Suprapubic skin (tissue), 4 donors: ENCODE measurements at places on chromosomes 12 and 14.

DNA sequence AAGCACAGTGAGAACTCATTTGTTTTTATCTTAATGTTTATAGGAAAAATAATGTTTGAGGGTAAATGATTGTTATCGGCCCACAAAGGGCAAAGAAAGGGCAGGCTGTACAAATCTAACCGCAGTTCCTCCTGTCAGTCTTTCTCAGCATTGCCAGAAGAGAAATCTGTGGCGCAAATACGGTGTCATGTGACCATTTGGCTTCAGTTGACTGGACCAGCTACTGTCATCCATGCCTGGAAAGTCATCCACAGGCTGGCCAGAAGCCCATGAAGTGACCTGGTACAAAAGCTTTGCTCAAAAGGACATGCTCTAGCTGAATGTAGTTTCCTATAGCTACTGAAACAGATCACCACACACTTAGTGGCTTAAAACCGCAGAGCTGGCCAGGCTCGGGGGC, 43.6 kb downstream of the HCAR2 start:
- DNase-seq = no peak

DNA sequence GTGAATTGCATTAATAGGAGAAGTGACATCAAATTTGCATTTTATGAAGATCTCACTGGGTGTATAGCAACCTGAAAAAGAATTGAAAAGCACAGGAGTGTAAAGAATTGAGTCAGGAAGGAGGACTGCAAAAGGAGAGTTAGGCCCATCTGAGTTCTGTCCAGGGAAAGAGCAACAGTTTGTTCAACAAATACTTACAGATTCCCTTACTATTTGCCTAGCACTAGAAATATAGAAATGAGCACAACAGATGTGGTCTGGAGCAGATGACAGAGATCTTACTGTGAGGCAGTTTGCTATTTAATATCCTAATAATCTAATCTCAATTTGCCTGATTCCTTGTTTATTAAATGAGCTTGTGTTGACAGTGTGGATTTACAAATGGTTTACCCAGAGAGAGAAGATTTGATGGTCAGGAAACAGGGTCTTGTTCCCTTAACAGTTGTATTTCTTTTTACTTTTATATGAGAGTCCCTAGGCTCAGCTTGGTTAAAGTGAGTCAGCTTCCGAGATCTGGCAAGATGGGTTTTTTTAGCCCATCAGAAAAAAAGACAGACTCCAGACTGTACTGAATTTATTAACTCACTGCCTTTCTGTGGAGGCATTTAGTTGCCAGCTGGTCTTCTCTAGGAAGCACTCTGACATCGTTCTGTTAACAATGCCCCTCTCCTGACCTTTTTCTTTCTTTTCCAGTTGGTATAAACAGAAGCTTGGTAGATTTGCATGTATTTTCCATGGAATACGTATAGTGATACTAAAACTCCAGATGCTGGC, 229.7 kb downstream of the TTC6 start:
- DNase-seq = no peak

- no peak for DNase-seq
Observed at GRCh38 chr12:62799126-62799736, 135.7 kb downstream of the PPM1H start.

DNA sequence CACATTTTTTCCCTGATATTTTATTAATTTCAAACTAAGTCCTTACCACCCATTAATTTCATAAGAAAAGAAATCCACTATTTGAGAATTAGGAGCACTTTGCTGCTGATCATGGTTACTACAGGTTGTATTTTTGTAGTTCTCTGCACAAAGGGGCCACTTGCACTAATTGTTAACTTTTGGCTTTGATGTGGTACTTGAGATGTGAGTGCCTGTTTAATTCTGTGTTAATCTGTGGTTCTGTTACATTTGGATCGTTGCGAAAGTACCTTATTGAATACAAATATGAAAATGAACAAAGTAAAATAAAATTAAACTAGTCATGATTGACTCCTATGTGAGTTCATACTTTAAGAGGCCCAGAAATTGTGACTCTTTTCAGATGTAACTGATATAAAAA, 374.9 kb upstream of the RGS6 start:
- no peak for DNase-seq

DNA sequence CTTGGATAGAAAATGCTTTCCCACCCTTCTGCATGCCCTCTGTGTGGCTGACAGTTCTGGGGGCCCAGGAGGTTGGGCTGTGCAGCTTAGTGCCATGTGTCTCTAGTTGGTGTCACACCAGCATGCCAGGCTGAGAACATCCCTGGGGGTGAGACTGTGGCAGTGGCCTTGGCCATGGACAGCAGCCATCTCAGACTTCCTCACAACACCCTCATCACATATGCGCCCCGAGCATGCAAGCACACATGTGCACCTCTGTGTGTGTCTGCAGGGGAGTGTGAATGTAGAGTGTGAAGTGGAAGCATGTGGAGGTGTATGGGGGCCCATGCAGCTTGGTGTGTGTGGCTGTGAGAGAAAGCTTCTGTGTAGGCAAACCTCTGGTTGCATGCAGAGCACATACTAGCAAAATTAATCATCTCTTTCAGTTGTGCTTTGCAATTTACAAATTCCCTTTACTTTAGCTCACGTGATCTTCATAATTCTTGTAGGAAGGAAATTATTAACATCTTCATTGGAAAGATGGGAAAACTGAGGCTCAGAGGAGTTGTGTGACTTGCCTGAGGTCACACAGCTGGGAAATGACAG, 8.4 kb downstream of the ASIC1 start:
- DNase-seq = no peak
